Astrocyte of the hippocampus (primary cell): ENCODE measurements at places on chromosomes 5 and 9.

DNA sequence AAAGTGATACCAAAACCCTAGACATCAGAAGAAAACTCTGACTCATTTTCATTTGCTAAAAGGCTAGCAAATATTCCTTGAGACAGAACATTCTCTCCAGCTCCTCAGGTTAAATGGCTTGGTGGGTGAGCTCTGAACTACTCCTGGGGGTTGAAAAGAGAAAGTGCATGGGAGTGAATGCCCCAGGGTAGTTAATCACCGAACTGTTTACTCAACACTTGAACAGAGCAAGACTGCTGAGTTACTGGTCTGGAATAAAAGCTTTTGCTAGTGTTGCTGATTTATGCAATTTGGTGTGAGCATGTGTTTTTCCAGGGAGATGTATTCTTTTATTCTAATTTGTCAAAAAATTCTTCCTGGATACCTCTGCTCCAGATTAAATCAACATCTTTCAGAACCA is 88.3 kb upstream of the PRDM9 start:
- DNase-seq: no peak

DNA sequence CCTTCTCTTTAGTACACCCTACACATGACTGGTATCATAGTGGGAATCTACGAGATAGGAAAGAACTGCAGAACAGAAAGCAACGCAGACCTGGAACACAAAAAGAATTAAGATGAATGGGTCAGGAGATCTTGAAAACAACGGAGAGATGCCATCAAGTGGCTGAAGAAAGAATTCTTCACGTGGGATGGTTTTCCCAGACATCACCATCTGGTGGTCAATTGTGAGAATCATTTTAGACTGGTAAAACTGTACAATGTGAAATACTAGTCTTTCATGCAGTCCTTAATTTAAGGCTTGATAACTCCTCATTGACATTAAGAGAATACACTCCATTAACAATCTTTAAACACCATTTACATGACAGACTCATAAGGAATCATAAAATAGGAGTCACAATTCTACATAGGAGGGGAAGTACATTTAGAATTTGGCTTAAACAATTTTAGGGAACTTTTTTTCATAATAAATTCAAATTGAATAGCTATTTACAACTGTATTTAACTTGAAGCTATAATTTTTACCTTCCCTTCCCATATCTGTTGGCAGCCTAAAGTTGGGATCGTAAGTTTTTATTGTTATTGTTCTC is 128.4 kb upstream of the TRPM3 start:
- DNase-seq: peak; percentile 81

GRCh38 chr9:126125577-126125976 is 201.1 kb upstream of the MVB12B start:
- DNase-seq: no peak

GRCh38 chr9:137457406-137458193 is 1.5 kb downstream of the NSMF start:
- DNase-seq: no peak

DNA sequence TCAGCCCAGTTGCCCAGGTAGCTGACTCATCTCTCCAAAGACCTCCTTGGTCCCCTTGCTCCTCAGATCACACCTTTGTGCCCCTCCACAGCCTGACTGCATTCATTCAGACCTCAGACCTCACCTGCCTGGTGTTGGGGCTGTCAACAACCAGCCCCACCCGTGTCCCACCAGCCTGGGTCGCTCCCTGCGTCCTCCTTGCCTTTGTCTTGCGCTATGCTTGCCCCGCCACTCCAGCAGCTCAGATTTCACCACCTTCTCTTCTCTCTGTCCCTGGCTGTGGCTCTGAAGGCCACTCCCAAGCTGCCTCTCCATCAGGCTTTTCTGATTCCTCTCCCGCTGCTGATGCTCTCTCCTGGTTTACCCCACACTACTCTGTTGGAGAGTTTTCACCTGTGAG is 103.5 kb downstream of the MVB12B start:
- DNase-seq: no peak

- no peak for DNase-seq
Measured at GRCh38 chr5:5139336-5139776, 774 bp upstream of the ADAMTS16 start.

DNA sequence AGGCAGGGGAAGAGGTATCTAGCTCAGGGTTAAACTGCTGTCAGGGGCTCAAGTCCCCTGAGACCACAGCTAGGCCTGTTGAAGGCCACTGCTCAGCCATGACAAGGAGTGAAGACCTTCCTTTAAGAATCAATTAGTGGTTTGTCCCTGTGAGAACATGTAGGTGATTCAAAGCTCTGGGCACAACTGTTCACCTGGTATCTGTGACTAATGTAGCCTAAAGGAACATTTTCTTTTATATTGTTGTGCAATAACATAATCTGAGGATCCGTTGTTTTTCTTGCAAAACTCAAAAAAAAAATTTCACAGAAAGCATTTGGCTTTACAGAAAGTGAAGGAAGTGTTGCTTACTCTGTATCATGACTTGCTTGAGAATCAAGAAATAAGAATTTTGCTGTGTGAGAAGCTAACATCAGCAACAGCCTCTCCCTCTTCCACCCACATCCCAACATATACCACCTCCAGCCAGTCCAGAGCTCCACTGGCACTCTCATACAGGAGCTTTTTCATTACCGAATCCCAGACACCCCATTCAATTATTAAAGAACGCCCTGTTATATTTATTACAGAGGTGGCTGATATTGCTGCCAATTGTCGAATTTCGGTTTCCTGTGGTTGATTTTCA is 807.0 kb downstream of the TLE4 start:
- DNase-seq: no peak

DNA sequence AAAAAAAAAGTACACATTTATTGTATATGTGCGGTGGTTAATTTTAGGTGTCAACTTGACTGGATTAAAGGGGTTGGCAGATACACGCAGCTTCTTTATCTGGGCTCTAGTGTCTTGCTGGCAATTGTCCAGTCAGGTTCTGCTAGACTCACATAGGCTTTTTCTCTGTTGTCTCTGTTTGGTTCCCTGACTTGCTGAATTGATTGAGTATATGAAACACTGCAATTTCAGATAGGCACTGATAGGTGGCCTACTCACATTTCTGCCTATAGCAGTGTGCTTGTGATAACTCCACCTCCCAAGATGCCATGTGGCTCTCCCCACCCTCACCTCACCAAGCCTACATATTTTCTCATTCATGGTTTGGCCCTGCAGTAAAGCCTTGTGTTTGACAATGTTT is 52.5 kb downstream of the AOPEP start:
- no peak for DNase-seq

- no peak for DNase-seq
Measured at GRCh38 chr5:60444661-60445360, 255.2 kb downstream of the DEPDC1B start.

- DNase-seq: no peak
Measured at GRCh38 chr9:123548741-123549545, 192.9 kb downstream of the CRB2 start.

GRCh38 chr5:158203261-158203660 is 344.3 kb upstream of the CLINT1 start:
- DNase-seq: no peak

GRCh38 chr5:143314099-143314498 is 89.4 kb downstream of the NR3C1 start:
- no peak for DNase-seq

GRCh38 chr5:6675784-6676491 is 37.3 kb upstream of the TENT4A start:
- DNase-seq: no peak

DNA sequence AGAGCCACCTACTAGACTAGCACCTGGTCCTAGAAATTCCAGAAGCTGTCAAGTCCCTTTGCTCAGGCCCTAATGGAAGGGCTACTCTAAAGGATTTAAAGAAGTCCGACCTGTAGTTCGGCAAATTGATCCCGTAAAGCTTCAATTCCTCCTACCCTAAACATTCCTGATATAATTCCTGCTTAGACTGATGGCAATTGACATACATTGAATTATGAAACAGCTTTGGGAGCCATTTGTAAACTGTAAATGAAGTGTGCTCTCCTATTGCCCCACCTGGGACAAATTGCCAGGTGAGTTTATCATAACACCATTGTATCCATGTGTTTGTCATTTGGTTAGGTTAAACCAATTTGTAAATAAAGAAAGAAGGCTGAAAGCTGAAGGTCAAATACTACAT is 104.4 kb downstream of the EGFLAM start:
- no peak for DNase-seq

GRCh38 chr5:54670281-54670680 is 152.7 kb downstream of the SNX18 start:
- DNase-seq: no peak
